ENCODE measurements at places on chromosomes 6 and 20.

GRCh38 chr20:59576216-59576953, 28.0 kb upstream of the PHACTR3 start:
- no peak for DNase-seq

DNA sequence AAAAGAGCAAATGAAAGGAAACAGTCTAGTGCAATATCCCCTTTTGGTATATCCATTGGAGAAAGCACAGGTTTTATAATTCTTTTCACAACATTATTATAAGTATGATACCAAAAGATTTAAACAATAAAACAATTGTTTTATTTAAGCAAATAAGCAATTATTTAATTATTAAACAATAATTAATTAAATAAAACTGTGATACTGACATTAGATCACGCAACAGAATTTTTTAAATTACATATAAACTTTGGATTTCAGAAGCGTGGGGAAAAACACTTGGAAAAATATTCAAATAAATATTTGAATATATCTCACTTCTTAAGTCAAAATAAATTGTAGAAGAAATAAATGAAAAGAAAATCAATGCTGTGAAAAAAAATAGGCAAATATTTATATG, 76.2 kb upstream of the STXBP5 start:
- DNase-seq = no peak

GRCh38 chr20:10225439-10226060, 6.9 kb downstream of the SNAP25 start:
- no peak for DNase-seq

- DNase-seq = no peak
Observed at GRCh38 chr6:10098756-10099528, 315.9 kb downstream of the TFAP2A start.

- no peak for DNase-seq
Observed at GRCh38 chr20:53895385-53895755, 175.0 kb downstream of the BCAS1 start.

- DNase-seq = no peak
Observed at GRCh38 chr6:134822920-134823709, 126.8 kb downstream of the ALDH8A1 start.

- DNase-seq = no peak
Observed at GRCh38 chr6:155259897-155260296, 3.9 kb upstream of the CLDN20 start.

Data from AG04449 (cell line).